ENCODE measurements at places on chromosomes 2 and 18.

DNA sequence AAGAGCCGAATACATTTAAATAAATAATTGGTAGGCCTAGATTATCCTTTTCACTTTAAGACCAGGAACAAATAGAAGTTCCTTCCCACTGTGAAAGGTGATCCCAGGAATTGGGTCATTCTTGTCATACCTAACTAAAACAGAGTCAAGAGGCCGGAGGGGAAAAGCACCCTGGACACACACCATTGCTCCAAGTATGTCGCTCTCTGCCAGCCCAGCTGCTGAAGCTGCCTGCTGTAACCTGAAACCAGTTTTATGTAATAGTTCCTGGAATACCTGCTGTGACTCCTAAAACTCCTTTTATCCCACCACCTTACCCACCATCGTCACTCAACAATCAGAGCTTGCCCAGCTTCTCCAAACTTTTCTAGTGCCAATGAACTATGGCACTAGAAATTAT is 217.1 kb downstream of the PTPRM start:
- no peak for DNase-seq

GRCh38 chr2:143901185-143901842 is 618.6 kb downstream of the ZEB2 start:
- no peak for DNase-seq

- DNase-seq, result no peak
Observed at GRCh38 chr2:221103930-221104329, 468.2 kb downstream of the EPHA4 start.

DNA sequence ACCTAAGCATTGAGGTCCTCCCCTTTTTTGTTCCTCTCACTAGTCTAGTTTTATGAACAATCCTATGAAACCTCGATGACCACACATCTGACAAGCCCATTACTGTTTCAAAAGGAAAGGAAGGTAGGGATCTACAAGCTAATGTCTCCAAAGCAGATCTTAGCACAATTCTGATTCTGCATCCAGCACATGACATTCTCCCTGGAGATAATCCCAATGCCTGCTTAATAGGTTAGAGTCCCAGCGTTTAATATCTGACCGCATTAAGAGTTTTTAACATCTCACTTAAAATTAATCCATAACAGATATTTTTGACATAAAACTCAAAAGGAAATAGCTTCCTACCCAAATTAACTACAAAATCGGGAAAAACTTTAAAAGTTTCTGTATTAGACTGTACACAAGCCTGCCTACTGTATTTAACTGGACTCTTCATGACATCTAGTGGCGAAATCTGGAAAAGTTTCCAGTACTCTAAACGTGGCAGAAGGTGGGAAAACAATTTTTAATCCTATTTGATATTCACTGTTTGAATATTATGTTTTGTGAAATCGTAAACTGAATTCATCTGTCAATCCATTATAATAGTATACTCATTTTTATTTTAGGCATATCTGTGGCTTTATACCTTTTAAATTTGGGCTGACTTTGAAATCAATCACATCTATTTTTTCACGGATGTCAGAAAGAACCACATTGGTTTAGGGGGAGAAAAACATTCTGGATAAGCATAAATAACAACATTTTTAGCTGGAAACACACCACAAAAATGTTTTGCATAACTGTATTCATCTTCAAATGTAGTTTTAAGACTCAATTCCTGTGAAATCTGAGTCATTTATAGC is 62.4 kb downstream of the TXNL1 start:
- DNase-seq, result no peak

GRCh38 chr2:29519338-29519925 is 402.0 kb downstream of the ALK start:
- no peak for DNase-seq

DNA sequence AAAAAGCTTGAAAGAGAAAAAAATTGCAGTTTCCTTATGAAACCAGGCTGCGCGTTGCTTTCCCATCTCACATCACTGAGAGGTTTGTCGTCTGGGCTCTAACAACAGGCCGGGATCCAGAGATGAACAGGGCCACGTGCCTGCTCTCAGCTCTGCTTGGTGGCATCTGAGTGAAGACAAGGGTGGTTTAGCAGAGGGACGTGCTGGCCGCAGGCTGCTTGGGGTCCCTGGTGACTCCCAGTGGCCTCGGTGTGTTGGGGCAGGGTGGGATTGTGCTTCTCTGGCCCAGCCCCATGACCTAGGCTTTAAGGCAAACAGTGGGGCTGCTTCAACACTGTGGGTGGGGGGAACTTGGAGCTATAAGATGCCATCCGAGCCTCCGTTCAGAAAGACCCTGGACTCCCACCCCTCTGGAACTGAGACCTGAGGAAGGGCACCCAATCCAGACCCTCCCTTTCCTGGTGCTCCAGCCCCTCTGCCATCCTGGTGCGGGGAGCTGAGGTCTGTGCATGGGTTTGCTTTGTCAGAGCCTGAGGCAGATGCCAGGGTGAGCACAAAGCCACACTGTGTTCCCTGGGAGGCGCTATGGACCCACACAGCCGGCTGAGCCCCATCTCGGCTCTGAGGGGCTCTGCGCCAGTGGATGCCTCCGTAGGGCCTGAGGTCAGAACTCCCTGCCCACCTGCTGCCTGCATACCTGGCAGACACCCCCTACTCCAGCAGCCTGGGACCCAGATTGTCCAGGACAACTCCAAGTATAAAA is 18.4 kb upstream of the HPCAL1 start:
- peak; percentile 75 for DNase-seq

DNA sequence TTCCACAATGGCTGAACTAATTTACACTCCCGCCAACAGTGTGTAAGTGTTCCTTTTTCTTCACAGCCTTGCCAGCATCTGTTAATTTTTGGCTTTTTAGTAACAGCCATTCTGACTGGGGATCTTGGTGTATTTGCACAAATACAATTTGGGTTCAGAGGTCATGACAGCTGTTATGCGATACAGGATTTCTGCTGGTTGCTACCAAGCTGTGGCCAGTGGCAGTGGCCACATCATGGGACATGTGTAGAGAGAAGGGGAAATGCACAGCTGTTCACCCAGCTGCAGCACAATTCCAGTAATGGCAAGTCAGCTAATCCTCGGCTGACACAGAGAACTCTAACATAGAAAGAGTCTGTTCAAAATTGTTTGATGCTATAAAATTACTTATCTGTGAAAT is 21.0 kb upstream of the SELENOI start:
- no peak for DNase-seq

GRCh38 chr18:12598181-12598930 is 59.6 kb downstream of the SPIRE1 start:
- DNase-seq, result no peak

DNA sequence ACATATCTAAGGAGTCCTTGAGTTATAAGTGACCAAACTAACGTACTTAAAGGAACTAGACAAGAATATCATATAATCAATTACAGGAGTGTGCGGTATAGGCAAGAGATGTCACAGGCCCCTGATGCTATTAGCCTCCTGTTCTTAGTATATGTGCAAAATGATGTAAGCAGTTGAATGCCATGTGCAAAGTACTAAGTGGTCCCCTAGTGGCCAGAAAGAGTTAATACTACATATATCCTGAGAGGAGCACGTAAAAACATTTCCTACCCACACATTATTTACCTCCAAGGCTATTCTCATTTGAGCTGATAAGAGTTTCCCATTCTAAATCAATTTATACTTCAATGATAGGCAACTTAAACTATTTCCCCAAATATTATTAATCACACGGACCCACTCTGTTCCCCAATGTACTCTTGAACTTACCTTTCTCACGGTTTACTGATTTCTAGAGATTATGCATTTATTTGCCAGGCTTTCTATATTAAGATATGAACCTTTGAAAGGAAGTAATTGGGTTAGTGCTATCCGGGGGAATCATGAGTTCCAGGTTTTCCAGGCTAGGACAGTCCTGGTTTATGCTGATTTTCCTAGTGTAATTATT is 158.0 kb upstream of the KLHL14 start:
- DNase-seq, result no peak

DNA sequence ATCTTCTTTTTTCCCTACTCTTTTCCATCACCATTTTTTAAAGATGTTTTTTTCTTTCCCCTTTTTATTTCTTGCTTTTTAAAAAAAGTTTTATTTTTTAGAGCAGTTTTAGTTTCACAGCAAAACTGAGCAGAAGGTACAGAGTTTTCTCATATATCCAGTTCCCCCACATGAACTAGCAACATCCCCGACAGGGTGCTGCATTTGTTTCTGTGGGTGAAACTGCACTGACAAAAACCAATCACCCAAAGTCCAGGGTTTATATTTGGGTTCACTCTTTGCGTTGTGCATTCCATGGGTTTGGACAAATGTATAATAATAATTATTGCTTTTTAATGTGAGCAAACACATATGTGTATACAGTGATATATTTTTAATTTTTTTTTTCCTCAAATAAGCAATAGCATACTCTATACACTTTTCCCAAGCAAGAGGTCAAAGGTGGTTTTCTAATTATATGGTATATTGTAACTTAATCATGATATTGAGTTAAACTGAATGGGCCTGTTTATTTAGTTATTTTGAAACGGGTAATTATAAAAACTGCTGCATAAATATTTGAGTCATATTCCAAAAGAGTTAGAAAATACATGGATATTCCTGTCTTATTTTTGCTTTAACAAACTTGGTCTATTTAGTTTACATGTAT is 50.3 kb downstream of the NCK2 start:
- no peak for DNase-seq

GRCh38 chr18:64639536-64639935 is 490.6 kb upstream of the LINC00305 start:
- DNase-seq, result no peak

DNA sequence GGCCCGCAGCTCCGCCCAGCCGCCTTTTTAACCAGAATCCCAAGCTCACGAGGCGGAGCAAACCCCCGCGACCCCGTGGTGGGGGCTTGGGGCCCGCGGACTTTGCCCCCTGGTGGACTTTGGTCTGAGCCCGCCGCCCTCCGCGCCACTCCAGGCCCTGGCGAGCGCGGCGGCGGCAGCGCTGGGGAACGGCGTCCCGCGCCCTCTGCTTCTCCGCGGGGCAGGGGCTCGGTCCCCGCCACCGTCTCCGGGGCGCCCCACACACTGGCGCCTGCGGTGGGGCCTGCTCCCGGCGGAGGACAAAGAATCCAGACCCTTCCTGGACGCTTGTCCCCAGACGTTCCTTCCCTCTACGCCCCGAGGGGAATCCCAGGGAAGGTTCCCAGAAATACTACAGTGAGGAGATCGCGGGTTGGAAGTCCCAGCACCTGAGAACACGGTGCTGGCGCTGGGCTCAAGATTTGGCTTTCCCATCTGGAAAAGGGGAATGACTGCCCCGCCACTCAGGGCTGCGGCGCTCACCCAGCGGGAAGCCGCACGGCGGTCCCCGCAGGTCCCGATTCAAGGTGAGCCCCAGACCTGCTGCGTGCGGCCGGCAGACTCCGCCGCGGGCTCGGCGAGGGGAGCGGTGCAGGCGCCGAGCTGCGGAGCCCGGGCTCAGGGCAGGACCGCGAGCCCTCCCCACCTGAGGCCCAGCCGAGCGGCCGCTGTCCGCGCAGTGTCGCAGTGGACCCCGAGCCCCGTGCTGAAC is at the start of gene HAAO:
Gene HAAO (minus strand): TSS at position 1 of the 751 bp plus-strand sequence. CDS start 47 bp downstream, outside the sequence.
- DNase-seq, result no peak

DNA sequence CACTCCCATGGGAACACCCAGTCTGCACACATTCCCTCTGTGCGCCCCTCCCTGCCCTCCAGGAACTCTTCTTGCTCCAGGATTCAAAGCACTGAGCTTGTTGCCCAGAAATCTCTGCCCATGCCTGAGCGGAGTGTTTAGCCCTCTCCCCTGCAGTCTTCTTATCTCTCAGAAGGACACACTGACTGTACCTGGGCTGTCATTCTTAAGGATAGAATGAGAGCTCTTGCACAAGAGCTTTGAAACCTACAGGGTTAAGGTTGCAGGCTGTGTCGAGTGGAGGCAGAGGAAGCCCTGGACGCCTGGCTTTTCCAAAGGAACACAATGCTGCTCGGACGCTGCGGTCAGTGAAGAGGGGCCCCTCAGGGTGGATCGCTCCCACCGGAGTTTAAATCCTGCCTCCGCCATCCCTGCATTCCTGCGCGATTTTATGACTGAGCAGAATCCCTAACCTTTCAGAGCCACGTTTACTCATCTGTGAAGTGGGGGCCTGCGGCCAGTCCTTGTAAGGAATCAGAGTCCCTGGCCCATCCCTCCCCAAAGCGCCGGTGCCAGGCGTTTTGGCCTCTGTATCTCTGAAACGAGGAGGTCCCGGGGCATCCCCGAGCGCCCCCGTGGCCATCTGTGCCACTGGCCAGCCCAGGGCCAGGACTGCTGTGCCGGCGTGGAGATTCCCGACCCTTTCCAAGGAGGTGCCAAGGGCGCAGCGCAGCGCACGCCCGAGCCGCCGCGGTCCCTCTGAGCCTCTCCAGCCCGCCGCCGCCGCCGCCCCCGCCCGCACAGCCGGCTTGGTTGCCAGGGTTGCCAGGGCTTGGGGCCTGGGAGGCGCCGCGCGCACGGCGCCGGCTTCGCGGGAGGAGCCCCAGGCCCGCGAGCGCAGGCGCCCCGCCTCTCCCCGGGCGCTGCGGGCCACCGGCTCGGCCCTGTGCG is 58.9 kb downstream of the FAM168B start:
- DNase-seq, result peak; percentile 86

DNA sequence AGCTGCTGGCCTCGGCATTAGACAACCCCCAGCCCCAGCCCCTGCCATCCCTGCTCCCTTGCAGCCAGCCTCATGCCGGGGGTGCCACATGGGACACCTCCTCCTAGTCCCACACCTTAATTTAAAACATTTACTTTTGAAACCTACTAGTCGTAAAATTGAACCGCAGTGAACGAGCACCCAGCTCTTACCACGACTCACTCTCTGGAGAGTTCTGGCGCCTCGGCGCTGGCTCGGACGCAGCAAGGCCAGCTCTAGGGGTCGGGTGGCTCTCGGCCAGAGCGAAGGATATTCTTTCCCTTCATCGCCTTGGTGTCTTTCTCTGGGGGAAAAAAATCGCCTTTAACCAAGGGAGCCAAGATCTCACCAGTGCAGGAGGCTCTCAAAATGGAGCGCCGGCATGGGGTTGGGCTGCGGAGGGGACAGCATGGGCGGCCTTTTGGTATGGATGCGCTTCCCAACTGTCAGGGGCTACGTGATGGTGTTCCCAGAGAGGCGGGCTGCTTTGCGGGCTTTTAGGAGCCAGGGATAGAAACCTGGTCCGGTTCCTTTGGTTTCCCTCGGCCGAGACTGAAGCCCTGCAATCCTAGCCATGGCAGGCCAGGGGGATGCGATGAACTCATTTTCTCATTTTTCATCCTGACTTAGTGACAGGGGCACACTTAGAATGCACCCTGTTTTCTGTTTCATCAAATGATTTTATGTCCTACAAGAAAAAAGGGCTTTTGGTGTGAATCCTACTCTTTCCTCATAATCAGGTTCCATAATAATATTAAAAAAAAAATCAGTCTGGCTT is 2.0 kb downstream of the HPCAL1 start:
- DNase-seq, result no peak

DNA sequence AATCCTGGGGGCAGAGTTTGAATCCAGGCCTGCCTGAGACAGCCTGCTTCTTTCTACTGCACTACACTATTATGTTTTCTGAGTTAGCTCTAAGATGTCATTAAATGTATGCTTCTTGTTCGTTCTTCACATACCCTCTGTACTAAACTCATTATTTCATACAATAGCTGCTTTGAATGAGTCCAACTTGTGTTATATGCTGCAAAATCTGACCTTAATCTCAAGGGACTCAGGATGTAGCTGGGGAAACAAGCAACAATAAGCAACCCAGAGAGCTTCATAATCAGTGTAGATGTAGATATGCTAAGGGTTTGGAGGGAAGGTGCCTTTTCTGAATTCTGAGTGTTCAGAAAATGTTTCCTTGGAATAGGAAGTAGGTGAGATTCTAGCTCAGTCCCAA is 14.4 kb downstream of the FMNL2 start:
- DNase-seq, result no peak

GRCh38 chr2:136436936-136437335 is 319.0 kb upstream of the CXCR4 start:
- DNase-seq, result no peak
